Fibroblast of skin of left biceps (primary cell): ENCODE measurements at places on chromosomes 7 and 10.

GRCh38 chr7:27202018-27202861, 2.3 kb upstream of the HOXA13 start:
- no peak for DNase-seq

- DNase-seq = no peak
Observed at GRCh38 chr7:66865290-66865864, 55.6 kb upstream of the TMEM248 start.

GRCh38 chr7:149104749-149105148, 14.2 kb upstream of the ZNF786 start:
- DNase-seq = no peak

GRCh38 chr7:63789378-63790176, 209.1 kb upstream of the ZNF722 start:
- no peak for DNase-seq

GRCh38 chr10:4635388-4635787, 190.6 kb upstream of the AKR1E2 start:
- DNase-seq = no peak

DNA sequence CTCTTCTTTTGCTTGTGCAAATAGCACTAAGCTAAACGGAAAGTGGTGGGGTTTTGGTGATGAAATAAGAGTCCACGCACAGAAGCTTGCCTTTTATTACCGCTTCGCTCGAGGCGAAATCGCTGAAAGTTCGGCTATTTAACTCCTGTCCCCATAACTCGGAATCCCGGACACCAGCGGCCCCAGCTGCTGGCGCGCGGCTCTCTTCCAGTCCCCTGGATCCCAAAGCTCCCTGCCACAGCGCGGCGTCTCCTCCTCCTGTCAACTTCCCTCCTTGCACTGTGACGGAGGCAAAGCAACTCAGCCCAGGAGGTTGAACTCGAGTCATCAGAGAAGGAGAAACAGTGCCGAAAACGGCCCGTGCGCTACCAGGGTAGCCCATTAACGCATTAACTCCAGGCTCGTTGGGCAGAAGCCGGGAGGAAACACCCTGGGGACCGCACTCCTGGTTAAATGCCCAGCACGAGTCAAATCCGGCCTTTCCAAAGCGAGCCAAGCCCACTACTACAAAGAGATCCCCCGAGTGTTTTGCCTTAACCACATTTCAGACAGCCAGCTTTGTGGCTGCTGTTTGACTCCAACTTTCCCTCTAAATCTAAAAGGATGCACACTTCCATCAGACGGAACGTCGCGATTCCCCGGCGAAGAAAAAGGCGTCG, 1.3 kb downstream of the SEMA3D start:
- no peak for DNase-seq

DNA sequence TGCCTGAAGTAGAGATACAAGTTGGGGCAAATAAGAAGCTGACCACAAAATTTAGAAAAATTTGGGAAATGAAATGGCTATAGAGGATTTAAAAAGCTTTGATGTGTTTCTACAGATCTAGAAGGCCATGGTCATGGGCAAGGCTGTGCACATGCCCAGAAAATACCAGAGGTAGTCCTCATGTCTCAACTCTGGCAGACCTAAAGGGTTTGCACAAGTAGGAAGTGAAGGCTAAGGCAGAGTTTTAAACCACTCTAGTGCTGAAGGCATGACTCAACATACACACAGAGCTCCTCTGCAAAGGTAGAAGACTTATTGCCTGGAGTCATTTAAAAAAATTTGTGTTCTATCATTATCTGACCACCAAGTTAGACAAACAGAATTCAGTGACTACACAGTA, 364.6 kb downstream of the CCSER2 start:
- DNase-seq = no peak

- DNase-seq = no peak
Observed at GRCh38 chr10:51241461-51241860, 167.2 kb downstream of the PRKG1 start.

- DNase-seq = no peak
Observed at GRCh38 chr7:95433952-95434556, 774 bp downstream of the PON2 start.

- no peak for DNase-seq
Observed at GRCh38 chr7:135224027-135224426, 9.6 kb upstream of the STRA8 start.

DNA sequence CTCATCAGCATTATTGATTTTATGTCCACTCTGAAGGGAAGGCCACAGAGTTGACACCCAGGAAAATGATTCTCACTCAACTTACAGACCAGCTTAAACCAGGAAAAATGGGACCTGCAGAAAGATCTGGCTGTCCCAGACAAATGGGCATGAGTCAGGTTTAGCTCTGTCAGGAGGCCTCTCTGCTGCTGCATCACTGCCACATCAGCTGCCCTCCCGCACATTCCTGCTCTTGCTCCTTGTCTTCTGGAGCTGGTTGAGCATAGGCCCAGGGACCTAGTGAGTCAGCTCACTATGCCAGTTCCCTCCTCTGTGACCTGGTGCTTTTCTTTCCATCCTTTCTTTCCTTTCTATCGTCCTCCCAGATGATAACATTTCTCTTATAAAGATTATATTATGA, 18.8 kb upstream of the SMNDC1 start:
- DNase-seq = no peak

DNA sequence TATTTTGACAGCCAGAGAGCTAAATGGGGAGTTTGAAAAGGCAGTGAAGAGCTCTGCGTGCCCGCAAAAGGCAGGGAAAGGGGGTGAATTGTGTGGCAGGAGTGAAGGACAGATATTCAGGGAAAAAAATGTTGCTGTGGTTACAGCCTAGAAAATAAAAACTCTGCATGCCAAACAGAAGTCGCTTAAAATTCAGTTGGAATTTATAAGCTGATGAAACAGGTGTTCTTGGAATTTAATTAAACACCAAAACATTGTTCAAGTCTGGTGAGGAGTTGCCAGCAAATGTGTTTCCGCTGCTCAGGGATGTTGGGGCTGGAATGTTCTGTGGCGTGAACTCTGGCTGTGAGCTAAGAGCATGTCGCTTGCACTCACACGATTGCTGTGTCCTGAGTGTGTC, 169.3 kb downstream of the ADRA2A start:
- DNase-seq = no peak

DNA sequence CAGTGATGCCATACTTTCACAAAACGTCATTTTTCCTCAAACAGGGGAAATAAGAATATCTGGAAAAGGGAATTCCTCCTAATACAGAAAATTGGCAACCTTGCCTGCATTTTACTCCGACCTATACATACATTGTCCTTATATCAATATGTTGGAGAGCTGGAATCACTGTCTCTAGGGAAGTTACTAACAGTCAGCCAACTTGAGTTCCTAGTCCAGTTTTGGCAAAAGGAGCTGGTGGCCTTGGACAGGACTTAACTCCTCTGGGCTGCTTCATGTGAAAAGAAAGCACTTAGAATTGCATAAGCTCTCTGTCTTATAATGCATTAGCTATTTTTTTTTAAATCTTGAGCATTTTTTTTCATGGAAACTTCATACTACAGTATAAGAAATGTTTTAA, 174.2 kb upstream of the HGF start:
- DNase-seq = no peak

GRCh38 chr7:26485367-26485934, 193.8 kb downstream of the SNX10 start:
- DNase-seq = no peak

DNA sequence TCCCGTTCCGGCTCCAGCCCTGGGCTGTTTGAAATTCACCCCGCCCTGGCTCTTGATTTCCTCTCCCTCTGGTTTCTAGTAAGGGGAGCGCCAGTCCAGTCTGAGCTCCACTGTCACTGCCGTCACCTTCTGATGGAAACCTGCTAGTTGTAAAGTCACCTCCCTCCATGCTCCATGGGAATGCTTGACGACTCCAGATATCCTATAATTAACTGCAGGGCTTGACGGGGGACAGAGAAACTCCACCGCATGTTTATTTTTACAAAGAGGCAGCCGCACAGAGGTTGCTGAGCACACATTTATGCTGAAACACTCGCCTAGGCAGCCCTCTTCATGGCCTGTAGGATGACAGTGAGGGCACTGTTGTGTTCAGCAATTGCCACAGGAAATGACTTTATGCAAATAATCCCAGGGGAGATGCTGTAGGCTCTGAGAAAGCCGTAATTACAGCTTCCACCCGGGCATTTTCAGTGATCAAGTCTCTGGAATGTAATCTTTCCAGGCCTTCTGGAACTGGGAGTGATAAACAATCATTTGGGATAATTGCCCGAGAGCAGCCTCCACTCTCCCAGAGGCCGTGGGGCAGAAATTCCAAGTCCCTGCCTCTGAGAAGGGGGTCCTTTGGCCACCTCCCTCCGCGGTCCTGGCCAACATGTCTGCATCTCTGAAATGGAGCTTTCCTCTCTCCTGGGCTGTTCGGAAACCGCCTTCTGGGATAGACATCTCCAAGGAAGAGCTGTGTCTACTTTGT, 300.5 kb downstream of the KLF6 start:
- no peak for DNase-seq

GRCh38 chr7:1106063-1106792, 18.3 kb downstream of the GPER1 start:
- no peak for DNase-seq

GRCh38 chr10:123864923-123865322, 26.7 kb downstream of the CPXM2 start:
- DNase-seq = no peak

GRCh38 chr7:17493446-17493845, 195.0 kb downstream of the AHR start:
- DNase-seq = peak; percentile 41

- no peak for DNase-seq
Observed at GRCh38 chr7:101169110-101169837, 3.9 kb upstream of the VGF start.

DNA sequence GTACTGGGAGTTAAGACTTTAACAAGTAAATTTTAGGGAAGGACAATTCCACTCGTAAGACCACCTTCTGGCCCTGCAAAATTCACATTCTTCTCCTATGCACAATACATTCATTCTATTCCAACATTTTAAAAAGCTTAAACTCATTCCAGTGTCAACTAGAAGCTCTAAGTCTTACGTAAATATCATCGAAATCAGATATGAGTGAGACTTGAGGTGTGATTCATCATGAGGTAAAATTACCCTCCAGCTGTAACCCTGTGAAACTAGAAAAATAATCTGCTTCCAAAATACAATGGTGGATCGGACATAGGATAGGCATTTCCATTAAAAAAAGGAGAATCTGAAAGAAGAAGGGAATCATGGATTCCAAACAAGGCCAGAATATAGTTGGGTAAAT, 370.3 kb downstream of the CDC14C start:
- DNase-seq = no peak

- no peak for DNase-seq
Observed at GRCh38 chr10:75269605-75270004, 33.8 kb upstream of the COMTD1 start.

DNA sequence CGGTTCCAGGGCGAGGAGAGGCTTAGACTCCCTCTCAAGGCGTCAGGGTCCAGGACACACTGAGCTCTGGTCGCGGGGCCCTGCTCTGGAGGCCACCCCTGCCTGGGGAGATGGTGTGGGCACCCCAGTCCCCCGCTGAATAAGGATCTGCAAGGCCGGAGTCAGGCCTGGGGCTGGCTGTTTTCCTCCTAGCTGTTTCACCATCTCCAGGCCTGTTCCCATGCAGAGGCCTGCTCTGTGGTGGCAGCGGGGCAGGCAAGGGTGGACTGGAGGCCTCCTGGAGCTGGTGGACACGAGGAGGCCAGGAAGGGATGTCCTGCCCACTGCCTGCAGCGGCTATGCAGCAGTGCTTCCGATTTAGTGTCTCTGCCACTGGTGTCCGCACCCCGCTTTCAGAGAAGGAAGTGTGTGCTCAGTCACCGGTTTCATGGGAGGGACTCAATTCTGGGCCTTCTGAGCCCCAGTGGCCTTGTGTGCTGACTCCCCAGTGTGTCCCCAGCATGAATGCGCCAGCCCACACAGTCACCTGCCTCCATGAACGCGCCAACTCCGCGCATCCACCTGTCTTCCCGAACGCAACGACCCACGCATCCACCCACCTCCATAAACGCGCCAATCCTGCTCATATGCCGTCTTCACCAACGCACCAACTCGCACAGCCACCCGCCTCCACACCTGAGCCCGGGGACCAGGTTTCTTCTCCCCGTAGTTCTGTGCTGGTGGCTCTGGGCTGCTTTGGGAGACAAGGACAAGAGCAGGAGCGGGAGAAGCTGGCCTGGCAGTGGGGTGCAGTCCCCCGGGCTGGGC, 14.5 kb upstream of the GPR146 start:
- no peak for DNase-seq

DNA sequence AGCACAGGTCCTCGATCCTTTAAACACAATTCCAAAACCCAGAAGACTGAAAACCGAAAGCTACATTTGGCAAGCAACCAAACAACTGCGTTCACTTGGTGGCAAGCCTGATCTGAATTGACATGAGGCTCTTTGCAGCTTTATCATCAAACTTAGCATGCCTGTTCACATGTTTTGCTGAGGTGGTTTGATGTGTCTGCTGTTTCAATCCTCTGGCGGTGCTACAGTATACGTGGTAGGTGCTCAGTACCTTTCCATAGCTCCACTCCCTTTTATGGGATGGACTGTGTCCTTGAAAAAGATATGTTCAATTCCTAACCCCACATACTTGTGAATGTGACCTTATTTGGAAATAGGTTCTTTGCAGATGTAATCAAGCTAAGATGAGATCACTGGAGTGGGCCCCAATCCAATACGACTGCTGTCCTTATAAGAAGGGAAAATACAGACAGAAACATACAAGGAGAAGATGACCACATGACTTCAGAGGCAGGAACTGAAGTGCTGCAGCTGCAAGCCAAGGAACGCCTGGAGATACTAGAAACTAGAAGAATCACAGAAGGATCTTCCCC, 33.4 kb downstream of the CCDC6 start:
- peak; percentile 93 for DNase-seq

- peak; percentile 9 for DNase-seq
Observed at GRCh38 chr7:140876519-140877248, 48.0 kb downstream of the BRAF start.

DNA sequence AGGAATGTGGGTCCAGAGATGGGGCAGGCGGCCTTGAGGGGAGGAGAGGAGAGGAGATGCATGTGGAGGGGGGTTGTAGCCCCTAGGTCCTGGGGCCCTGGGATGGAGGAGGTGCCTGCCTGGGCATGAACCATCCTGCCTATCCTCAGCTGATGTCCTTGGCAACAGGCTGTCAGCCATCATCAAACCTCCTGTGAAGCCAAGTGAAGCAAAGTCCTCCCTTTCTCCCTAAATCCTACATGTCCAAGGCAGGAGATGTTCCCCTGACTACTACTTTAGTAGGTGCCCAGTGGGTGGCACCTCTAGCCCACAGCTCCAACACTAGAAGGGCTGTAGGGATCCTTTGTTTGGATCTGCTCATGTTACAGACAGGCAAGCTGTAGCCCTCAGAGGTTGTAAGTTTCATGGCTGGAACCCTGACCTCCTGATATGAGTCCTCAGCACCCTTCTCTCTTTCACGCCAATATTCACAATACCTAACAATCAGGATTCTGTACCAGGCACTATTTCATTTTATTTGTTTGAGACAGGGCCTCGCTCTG, 66.6 kb upstream of the SYPL1 start:
- DNase-seq = no peak

DNA sequence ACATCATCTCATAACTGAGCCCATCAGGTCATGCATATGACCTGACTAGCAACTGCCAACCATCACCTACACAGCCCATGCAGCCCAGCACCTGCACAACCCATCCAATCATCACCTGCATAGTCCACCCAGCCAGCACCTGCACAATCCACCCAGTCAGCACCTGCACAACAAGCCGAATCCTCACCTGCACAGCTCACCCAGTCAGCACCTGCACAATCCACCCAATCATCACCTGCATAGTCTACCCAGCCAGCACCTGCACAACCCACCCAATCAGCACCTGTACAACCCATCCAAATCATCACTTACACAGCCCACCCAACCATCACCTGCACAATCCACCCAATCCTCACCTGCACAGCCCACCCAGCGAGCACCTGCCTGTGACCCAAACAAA, 33.4 kb upstream of the WDFY4 start:
- DNase-seq = no peak

- DNase-seq = no peak
Observed at GRCh38 chr10:27680691-27681605, 64.7 kb downstream of the MKX start.
